ENCODE measurements at places on chromosomes 7 and 10.

- no peak for DNase-seq
Measured at GRCh38 chr10:100158044-100158805, 27.6 kb downstream of the ERLIN1 start.

- peak; percentile 30 for DNase-seq
Measured at GRCh38 chr7:98281757-98282606, 496 bp downstream of the BRI3 start.

- DNase-seq: no peak
Measured at GRCh38 chr7:36736090-36736898, 12.0 kb upstream of the AOAH start.

DNA sequence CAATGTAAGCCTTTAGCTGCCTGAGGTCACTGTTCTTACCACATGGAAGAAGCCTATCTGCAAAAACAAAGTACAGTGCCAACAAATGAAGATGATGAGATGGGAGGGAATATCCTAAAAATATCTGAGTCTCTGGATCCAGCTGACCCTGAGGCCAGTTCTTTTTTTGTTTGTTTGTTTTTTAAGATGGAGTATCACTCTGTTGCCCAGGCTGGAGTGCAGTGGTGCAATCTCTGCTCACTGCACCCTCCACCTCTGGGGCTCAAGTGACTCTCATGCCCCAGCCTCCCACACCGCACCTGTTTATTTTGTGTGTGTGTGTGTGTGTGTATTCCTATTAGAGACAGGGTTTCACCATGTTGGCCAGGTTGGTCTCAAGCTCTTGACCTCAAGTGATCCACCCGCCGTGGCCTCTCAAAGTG lies 44.9 kb downstream of the HYCC1 start:
- no peak for DNase-seq

GRCh38 chr10:7488418-7488829 lies 77.6 kb upstream of the SFMBT2 start:
- DNase-seq: no peak

DNA sequence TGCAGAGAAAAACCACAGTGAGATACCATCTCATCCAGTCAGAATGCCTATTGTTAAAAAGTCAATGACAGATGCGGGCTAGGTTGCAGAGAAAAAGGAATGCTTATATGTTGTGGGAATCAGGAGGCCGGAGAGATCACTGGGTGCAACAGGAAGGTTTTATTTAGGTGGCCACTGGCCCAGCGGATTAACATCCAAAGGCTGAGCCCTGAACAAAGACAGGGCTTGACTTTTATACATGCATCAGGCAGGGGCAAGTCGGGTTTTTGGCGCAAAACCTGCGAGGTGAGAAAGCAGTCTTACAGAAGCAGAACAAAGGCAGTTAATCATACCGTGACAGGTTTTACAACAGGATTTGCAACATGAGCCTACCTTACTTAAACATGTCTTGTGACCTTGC lies 620 bp downstream of the ZNF117 start:
- no peak for DNase-seq

DNA sequence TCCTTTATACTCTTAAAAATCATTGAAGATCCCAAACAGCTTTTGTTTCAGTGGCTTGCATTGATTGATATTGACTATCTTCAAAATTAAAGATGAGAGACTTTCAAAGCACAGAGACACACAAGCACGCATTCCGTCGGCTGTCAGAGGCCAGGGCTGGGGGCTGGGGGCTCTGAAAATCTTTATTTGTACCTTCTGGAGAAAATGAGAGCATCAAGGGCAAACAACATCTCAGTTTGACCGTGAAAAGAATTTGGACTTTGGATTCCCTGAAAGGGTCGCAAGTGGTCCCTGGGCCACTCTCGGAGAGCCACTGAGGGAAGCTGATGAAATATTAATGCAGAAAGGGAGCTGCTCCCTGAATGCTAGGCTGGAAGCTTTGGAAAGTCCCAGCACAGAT lies 96.4 kb downstream of the CHST15 start:
- DNase-seq: no peak

DNA sequence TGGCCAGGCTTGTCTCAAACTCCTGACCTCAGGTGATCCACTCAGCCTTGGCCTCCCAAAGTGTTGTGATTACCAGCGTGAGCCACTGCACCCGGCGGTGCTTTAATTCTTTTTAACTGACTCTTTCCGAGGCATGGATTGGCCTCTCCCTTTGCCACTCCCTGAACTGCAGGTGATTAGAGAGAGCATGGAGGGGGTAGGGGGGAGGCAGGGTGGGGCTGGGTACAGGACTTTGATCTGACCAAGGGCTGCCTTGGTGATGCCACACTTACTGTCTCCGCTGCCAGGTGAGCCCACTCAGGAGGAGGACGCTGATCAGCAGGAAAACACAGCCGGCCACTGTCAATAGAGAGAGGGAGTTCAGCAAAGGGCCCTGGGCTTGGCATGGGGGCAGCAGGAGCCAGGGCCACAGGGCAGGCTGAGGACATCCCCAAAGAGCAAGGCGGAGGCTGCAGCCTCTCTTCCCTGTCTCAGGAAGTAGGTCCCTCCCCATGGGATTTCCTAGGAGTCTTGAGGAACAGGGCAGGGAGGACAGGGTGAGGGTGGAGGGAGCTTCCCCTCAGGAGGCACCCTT lies 40.5 kb upstream of the IL15RA start:
- DNase-seq: no peak

DNA sequence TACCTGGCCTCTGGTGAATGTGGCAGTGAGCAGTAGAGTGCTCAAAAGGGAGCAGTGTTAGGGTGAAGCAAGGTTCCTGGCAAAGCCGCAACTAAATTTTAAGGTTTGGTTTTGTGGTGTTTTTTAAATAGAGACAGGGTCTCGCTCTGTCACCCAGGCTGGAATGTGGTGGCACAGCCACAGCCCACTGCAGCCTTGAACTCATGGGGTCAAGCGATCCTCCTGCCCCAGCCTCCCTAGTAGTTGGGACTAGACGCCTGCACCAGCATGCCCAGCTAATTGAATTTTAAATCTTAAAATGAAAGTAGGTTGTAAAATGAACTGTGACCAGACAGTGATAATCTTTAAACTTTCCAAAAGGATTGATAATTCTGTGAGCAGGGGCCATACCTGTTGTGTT lies 130.4 kb downstream of the CCNY start:
- no peak for DNase-seq

- no peak for DNase-seq
Measured at GRCh38 chr7:82221152-82221674, 222.4 kb downstream of the CACNA2D1 start.

GRCh38 chr10:83943920-83944319 lies 195.4 kb upstream of the GHITM start:
- DNase-seq: no peak

- no peak for DNase-seq
Measured at GRCh38 chr10:100502926-100503494, 16.7 kb downstream of the SEC31B start.

DNA sequence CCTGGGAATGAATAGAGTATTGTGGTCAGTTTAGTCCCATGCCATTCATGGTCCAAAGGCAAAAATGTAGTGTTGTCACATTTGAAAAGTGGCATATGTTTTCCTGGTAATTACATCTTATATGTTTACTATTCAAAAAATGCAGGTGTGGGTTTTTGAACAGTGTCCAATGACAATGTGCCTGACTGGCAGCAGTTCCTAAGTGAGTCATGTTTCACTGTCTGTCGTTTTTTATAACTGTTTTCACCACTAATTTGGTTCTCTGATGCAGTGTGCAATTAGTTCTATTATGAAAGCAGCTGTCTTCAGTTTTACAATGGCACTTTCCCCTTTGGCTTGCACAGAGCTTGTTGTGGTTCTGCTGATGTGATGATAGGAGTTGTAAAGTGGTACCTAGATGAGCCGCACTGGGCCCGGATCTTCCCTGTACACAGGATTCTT lies 162.3 kb downstream of the SEM1 start:
- no peak for DNase-seq

- DNase-seq: no peak
Measured at GRCh38 chr7:43363035-43363791, 219.7 kb upstream of the STK17A start.

DNA sequence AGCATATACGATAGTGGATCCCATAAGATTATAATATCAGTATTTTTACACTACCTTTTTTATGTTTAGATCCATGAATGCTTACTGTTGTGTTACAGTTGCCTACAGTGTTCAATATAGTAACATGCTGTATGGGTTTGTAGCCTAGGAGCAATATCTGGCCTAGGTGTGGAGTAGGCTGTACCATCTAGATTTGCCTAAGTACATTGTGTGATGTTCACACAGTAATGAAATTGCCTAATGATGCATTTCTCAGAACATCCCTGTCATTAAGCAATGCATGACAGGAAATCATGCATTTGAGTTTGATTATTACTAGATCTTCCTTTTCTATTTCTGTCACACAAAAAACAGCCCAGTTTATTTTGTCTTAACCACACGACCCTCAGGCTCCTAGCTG lies 14.5 kb downstream of the CBX3 start:
- no peak for DNase-seq

DNA sequence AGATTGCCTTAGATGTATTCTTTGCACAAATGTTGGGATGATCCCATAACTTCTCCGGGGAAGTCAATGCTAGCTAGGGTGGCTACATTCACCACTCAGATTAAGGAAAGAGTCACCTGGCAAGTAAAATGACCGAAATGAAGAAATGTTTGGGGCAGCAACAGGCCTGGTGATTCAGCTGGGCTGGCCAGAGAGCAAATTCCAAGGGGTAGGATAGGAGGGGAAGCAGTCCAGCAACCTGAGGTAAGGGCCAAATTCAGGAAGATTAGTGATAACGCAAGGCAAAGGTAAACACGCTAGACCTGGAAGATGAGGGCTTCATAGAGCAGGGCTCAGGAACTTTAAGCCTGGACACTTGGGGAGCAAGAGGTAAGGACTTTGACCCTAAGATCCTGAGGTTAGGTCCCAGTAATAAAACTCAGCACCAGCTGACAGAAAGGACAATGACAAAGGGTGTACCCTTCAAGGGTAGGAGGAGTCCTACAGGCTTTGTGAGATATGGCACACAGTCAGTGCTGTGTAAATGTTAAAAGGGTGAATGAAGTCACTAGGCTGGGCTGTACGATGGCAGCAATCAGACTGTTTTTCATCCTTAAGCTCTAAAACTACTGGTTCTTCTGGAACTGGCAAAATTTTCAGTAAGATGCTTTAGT lies 22.7 kb upstream of the SMNDC1 start:
- no peak for DNase-seq

GRCh38 chr10:117621196-117621595 lies 78.7 kb downstream of the EMX2 start:
- DNase-seq: no peak

GRCh38 chr10:59902016-59902415 lies 4.3 kb downstream of the CCDC6 start:
- DNase-seq: no peak

DNA sequence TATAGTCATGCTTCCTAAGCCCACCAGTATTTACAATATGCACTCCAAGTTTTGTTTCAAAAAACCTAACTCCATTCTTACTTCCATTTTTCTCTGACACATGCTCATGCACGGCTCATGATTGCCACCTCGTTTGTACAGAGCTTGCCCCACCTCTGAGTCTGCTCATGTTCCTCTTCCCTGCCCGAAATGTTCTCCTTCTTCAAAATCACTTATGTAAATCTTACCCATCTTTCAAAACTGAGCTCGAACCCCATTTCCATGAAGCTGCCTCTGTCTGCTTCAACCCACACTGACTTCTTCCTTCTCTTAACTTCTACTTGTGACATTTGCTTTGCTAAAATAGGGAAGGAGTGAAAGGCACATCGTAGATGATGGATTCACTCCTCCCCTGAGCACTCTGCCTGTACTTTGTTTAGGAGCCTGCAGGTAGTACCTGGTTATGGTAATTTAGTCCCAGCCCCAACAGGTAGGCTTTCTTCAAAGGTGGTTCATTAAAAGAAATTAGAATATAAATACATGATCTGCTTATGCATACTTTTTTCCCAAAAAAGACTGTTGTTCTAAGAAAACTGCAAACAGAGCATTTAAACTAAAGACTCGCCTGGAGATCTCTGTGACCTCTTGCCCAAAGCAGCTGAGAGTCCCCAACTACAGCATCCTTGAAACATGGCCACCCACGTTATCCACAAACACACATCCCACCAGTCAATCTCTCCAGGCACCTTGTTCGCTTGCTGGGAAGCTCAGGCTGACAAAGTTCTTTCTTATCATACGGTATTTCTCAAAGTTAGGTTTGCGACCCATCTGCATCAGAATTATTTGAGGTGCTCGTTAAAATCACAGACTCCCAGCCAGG lies 172.0 kb downstream of the DGKI start:
- no peak for DNase-seq

- DNase-seq: peak; percentile 45
Measured at GRCh38 chr7:139618482-139619366, 95.2 kb downstream of the CLEC2L start.

DNA sequence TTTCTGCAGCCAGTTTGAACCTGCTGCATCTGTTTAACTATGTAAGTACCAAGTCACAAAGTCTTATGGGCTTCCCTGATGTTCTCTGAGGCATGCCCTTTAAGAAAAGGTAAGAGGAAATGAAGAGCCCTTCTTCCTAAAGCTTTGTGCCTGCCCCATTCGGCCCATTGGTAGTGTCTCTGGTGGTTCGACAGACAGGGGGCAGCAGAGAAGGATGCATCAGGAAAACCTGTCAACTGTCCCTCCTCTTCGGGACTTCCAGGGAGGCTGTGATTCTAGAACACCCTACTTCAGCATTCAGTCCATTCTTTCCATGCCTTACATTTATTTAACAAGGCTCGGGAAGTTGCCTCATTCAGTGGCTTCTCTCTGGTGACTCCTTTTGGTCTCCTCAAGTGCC lies 1.9 kb upstream of the SFRP4 start:
- DNase-seq: no peak

- DNase-seq: no peak
Measured at GRCh38 chr10:28094121-28094520, 95.2 kb upstream of the ODAD2 start.

- no peak for DNase-seq
Measured at GRCh38 chr7:82359426-82359825, 84.2 kb downstream of the CACNA2D1 start.

- DNase-seq: no peak
Measured at GRCh38 chr7:29297194-29297890, 102.8 kb downstream of the CHN2 start.

DNA sequence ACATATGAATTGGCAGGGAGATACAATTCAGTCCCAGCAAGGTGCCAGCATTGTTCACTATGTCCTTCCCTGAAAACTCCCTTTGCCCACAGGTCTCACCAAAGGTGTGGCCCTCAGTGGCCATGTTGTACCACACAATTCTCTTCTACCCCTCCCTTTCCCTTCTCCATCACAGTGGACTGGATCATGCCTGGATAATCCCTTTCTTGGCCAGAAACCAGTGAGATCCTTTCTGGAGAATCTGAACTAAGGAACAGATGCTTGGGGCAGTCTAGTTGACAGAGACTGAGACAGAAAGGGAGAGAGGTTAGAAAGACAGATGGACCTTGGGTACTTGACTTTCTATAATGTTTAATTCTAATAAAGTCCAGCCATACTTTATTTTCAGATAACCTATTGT lies 9.5 kb downstream of the NMT2 start:
- no peak for DNase-seq
